C1 segment of cervical spinal cord (tissue), 14 donors: ENCODE measurements at places on chromosomes 6 and 20.

DNA sequence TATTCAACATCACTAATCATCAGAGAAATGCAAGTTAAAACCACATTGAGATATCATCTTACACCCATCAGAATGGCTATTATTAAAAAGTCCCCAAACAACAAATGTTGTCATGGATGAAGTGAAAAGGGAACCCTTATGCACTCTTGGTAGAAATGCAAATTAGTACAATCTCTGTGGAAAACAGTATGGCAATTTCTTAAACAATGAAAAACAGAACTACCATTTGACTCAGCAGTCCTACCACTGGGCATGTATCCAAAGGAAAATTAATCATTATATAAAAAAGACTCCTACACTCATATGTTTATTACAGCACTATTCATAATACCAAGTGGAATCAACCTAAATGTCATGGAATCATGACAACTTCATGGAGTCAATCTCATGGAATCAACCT is 611.3 kb upstream of the GJE1 start:
- DNase-seq: no peak

DNA sequence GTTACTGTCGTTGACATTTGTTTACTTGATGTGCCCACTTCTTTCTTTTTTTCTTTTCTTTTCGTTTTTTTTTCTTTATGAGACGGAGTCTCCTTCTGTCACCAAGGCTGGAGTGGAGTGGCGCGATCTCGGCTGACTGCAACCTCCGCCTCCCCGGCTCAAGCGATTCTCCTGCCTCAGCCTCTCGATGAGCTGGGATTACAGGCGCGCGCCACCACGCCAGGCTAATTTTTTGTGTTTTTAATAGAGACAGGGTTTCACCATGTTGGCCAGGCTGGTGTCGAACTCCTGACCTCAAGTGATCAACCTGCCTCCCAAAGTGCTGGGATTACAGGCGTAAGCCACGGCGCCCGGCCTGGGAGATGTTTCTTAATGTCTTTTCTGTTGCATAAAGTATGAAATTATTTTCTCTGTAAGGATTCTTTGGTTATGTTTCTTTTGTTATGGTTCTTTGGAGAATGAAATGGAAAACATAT is 33.3 kb upstream of the PRSS16 start:
- no peak for DNase-seq

DNA sequence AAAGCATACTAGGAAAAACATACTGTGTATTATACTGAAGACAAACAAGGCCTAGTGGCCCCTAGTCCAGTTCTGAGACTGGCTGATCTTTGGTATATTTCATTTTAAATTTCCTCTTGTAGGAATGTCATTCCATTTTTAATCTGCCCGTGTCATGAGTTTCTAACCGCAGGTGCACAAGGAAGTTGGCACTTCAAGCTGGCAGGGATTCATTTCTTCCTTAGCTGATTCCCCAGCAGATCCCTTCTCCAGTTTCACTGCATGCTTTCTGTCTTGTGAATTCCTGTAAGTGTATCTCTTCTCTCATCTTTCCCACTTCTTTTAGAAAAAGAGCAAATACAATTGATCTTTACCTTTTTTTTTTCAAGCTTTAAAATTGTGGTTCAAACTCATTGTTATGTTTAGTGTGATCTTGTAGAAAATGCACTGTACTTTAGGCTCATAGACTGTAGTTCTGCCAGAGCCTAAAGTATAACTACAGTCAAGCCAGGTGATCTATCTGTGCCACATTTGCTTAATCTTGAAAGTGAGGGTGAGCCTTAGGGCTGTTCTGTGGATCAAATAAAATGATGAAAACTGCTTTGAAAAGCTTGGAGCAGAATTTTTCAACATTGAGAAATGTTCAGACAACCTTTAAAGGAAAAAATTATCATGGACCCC is 37.0 kb downstream of the RNF217 start:
- DNase-seq: no peak

- DNase-seq: no peak
These were observed 5.3 kb downstream of the HDDC2 start for GRCh38 chr6:125296471-125296870.

- no peak for DNase-seq
These were observed 593.4 kb downstream of the UTRN start for GRCh38 chr6:144878577-144878976.

DNA sequence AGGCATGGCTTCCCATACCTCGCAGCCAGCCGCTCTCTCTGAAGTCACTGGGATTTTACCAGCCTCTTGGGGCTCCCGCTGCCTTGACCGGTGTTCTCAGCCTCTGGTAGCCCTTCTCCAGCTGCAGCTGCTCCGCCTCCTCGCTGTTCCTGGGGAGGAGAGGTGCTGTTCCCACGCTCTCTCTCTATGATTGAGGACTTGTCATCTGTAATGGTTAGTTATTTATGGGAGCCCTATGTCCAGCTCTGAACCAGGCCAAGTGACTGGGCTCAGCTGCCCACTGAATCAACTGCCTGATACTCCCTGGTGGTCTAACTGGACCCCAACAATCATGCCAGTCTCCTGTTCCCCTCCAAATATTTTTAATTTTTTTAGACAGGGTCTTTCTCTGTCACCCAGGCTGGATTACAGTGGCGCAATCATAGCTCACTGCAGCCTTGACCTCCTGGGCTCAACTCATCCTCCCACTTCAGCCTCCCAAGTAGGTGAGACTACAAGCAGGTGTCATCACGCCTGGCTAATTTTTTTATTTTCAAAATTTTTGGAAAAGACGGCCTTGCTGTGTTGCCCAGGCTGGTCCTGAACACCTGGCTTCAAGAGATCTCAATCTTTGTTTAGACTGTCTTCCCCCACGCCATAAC is 4.8 kb upstream of the SLC4A11 start:
- DNase-seq: no peak

DNA sequence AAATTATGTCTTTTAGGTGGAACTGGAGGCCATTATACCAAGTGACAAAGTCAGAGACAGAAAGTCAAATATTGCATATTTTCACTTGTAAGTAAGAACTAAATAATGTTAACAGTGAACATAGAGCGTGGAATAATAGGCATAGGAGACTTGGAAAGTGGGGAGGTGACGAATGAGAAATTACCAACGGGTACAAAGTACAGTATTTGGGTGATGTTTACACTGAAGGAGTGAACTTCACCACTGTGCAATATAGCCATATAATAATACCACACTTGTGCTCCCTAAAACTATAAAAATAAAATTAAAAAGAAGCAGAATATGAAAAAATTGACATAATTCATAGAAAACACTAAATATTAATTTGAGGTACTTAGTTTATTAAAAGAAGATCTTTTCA is 14.9 kb downstream of the EYS start:
- no peak for DNase-seq

DNA sequence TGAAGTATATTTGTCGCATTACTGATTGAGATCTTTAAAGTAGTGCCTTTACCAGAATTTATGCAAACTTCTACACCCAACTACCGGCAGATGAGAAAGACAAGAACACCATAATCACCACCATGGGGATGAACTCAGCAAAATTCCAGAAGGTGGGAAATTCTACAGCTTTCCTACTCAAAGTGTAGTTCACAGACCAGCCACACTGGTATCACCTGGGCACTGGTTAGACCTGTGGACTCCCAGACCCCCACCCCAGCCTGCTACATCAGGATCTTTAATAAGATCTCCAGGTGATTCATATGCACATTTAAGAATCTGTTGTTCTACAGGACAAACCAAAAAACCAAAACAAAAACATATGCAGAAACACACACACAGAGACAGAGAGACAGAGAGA is 67.9 kb downstream of the POPDC3 start:
- DNase-seq: no peak

GRCh38 chr20:31485450-31486339 is 10.6 kb downstream of the REM1 start:
- DNase-seq: no peak

DNA sequence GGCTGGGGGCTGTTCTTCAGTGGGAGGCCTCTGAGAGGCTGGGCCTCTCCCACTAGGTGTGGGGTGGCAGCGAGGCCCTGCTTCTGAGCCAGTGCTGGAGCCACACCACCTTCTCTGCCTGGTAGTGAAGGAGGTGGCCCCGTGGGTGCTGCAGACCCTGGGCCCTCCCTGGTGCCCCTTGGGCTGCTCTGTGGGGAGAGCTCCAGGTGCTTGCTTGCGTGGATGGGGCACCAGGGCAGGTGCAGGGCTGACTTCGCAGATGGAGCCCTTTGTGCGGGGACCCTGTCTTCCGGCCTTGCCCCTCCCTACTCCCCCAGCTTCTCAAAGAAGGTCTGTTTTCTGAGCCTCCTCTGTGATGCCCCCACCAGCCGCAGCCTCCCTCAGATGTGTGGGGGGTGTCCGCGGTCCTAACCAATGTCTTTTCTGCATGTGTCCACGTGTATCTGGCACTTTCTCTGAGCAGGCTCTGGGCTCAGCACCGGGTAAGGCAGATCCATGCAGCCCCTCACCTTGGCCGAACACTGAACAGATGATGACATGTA is 17.2 kb upstream of the MYT1 start:
- no peak for DNase-seq

GRCh38 chr20:35539756-35540212 is 2.1 kb upstream of the ERGIC3 start:
- DNase-seq: no peak

DNA sequence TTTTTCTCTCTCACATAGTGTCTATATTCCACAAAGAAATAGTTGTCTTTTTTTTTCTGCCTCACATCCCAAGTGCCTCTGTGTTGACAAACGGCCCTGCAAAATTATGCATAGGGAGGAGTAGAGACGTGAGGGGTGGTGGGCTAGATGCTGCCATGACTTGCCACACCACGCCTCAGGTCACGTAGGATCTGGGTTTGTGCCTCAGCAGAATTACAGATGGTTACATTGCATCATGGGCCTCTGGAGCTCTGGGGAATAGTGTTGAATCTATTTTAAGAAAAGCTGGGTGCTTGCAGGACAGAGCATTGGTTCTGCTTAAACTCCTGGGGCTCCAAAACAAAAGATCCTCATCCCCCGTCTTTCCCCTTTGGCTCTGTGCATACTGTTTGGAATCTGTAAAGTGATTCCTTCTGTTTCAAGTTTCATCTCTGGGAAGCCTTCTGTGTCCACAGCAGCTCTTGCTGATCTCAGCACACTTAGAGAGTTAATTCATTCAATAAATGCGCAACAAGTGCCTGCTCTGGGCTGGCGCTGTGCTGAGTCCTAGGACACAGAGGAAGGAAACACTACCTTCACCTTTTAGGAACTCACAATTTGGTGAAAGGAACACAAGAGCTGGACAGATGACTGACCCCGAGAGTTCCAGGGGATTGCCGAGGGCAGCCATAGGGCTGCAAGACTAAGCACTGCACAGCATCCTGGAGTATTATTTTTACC is 2.4 kb downstream of the FANCE start:
- DNase-seq: no peak

DNA sequence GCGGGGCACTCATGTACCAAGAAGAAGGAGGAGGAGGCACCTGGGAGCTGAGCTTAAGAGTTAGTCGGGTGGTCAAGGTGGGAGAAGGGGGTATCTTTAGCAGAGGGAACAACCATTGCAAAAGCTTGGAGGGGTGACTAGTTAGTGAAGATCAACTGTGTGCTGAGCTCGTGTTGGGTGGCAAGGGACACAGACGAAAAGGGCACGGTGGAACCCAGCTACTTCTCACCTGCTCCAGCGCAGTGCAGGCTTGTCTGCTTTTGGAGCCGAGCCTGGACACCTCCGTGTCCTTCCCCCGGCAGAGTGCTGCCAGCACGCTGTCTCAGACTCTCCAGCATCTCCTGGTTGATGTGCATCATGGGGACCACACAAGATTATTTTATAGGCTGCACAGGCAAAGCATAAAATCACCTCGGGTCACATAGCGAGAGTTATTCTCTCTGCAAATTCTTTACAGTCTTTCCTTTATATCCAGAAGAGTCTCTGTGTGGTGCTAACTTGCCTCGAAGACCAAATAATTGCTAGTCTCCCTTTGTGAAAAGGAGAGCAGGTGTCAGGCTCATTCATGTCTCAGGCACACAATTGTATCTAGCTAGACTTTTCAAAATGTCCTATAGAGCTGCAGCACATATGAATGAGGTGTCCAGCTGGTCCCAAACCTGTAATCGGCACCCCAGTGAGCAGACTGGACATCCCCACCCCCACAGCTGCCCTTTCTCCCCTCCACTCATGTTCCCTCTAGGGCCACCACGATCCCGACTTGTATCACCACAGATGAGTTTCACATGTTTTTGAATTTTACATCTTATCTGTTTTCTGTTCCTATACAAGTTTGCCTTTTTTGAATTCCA is 123.4 kb downstream of the CEBPB start:
- no peak for DNase-seq

DNA sequence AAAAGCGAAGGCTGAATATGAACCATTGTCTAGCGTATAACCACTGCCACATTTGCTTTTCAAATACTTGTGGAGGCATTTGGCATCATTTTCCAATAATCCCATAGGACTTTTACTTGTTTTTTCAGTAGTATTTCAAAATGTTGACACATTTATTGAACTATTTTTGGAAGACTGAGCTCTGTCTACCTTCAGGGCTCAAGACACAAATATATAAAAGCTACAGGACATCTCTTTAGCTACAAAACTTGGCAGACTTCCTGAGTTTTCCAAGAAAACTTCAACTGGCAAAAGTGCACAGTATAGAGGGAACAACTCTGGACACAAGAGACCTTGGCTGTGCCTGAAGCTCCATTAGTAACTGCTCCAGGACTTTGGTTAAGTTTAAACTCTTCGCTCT is 13.4 kb downstream of the EPB41L2 start:
- DNase-seq: no peak

- no peak for DNase-seq
These were observed 74.6 kb downstream of the TMEM244 start for GRCh38 chr6:129786548-129786947.

GRCh38 chr6:41182069-41183034 is 18.6 kb downstream of the TREML2 start:
- DNase-seq: peak; percentile 36

- no peak for DNase-seq
These were observed 23.2 kb downstream of the CHRNA4 start for GRCh38 chr20:63337786-63338420.

DNA sequence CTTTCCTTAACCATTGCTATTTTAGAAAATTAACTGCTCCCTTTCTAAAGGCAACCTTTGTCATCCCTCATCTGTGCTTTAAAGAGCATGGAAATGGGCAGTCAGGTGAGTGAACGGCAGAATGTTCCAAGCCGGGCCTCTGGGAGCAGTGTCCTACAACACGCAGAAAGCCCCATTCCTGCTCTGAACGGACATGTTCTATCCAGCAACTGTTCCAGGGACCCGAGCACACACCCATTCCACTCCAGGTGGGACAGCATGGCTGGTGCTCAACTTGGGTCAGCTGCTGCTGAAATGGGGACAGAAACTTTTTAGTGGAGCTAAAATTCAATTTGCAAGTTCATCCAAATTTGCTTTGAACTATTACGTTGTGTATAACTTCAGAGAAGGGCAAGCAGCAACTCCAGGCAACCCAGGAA is 26.7 kb downstream of the DIDO1 start:
- no peak for DNase-seq
